Common myeloid progenitor, CD34-positive (primary cell): ENCODE measurements at places on chromosomes 7 and 10.
A peak's percentile ranks its signal among the peaks of the same experiment; 100 is the strongest.

DNA sequence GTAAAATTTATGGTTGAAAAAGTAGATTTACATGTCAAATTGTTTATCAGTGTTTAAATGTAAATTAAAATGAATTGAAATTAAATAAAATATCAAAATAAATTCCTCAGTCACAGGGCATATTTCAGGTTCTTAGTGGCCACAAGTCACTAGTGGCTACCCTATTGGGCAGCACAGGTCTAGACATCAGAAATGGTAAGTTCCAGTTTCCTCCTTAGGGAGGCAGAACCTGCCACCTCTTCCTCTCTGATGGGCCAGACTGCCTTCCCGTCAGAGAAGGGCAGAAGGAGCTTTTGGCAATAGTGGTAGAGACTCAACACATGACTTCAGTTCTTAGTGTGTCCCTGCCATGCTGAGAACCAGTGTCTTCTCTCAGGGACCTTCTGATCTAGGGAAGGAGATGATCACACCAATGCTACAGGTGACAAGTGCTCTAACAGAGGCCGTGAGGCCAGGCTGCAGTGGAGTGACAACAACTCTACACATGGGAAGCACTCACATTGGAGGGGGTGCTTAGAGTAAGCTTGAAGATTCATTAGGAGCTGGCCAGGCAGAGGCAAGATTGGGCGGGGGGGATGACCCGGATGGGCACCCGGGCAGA, 14.4 kb upstream of the PCBD1 start:
- no peaks in the 10 kb centered on the region for H3K27me3 ChIP-seq
- no peak for DNase-seq
- H3K27ac ChIP-seq = no peak overlapping the region
- no peaks in the 10 kb centered on the region for H3K4me1 ChIP-seq
- H3K36me3 ChIP-seq = no peaks in the 10 kb centered on the region

DNA sequence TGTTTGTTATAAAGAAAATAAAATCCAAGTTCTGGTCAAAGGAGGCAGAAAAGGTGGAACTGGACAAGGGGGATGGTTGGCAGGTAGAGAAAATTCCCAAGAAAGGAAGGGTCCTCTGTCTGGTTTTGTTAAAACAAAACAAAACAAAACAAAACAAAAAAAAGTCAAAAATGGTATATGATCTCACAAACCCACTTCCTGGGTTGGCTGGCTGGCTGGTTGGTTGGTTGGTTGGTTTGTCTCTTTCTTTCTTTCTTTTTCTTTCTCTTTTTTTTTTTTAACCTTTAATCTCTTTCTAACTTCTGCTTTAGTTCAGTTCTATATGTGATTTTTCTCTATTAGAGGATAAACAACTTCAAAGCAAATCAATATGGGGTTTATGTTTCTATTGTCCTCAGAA, 41.1 kb upstream of the CPN1 start:
- H3K4me1 ChIP-seq = no peaks in the 10 kb centered on the region
- no peak overlapping the region for H3K27ac ChIP-seq
- no peak overlapping the region for H3K4me3 ChIP-seq
- DNase-seq = peak; percentile 18

- no peaks in the 10 kb centered on the region for H3K27me3 ChIP-seq
- no peak overlapping the region for H3K4me3 ChIP-seq
- DNase-seq = no peak
Measured at GRCh38 chr7:135001390-135002165, 15.3 kb downstream of the AGBL3 start.

- no peak overlapping the region for H3K4me3 ChIP-seq
- no peak for DNase-seq
- H3K4me1 ChIP-seq = peaks cover 12% of the 10 kb centered on the region
- no peaks in the 10 kb centered on the region for H3K36me3 ChIP-seq
- no peak overlapping the region for H3K27ac ChIP-seq
Measured at GRCh38 chr10:30528429-30528786, 94.4 kb downstream of the MAP3K8 start.

DNA sequence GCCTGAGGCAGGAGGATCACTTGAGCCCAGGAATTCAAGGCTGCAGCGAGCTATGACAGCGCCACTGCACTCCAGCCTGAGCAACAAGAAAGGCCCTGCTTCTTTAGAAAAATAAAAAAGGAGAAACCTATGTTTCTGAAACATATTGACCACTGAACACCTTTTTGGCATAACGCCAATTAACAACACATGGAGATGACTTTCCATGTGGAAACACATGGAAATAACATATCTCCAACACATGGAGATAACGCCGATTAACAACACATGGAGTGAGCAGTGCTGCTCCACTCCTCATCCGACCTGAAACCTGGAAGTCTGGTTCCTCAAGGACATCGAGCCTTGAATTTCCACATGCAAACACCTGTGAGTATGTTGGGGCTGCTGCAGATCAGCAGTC, 126.9 kb downstream of the KCNMA1 start:
- H3K27ac ChIP-seq = no peak overlapping the region
- H3K4me3 ChIP-seq = no peak overlapping the region
- no peak for DNase-seq
- H3K4me1 ChIP-seq = no peaks in the 10 kb centered on the region
- H3K36me3 ChIP-seq = no peaks in the 10 kb centered on the region

- no peaks in the 10 kb centered on the region for H3K4me1 ChIP-seq
- H3K27me3 ChIP-seq = no peaks in the 10 kb centered on the region
- H3K36me3 ChIP-seq = peaks cover 3% of the 10 kb centered on the region
- DNase-seq = no peak
- H3K4me3 ChIP-seq = no peak overlapping the region
- no peak overlapping the region for H3K27ac ChIP-seq
Measured at GRCh38 chr7:24685708-24686107, 71.6 kb downstream of the GSDME start.

DNA sequence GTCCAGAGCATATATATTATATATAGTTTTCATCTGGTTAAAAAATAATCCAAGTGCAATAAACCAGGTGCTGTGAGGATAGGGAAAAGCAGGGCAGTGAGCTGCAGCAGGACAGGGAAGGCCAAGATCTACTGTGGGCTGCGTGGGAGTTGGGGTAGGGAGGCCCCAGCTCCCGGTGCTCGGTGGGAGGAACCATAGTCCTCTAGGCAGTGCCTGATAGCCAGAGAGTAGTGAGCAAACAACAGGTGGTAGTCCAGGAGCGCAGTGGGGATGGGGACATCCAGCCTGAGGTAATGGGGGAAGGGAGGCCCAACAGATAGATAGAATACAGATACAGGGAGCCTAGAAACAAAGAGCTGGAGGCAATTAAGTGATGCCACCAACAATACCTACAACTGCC, 4.1 kb upstream of the BMPR1A start:
- H3K4me3 ChIP-seq = no peak overlapping the region
- peaks cover 46% of the 10 kb centered on the region for H3K27me3 ChIP-seq
- peaks cover 15% of the 10 kb centered on the region for H3K4me1 ChIP-seq
- no peaks in the 10 kb centered on the region for H3K36me3 ChIP-seq
- H3K27ac ChIP-seq = no peak overlapping the region

GRCh38 chr7:85620936-85621685, 434.3 kb upstream of the SEMA3D start:
- peak; percentile 54 for DNase-seq
- H3K4me3 ChIP-seq = no peak overlapping the region
- H3K27ac ChIP-seq = peak overlapping the region; percentile 19
- H3K4me1 ChIP-seq = peaks cover 17% of the 10 kb centered on the region
- no peaks in the 10 kb centered on the region for H3K36me3 ChIP-seq

DNA sequence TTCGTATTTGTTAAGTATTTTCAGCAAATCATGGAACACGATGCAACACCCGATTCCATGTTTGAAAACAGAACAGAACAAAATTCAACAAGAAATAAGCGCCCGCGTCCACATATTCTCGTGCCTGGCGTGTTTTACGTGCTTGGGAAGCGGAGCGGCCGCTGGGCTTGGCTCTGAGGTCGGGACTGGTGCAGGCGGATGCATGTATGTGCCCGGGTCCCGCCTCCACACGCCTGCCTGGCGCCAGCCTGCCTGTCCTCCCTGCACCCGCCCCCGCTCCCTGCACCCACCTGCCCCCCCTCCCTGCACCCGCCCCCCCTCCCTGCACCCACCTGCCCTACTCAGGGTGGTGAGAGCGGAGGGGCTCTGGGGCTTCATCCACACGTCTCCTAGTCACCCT, 454.5 kb downstream of the DNAJB6 start:
- H3K4me1 ChIP-seq = no peaks in the 10 kb centered on the region
- H3K27ac ChIP-seq = no peak overlapping the region
- no peaks in the 10 kb centered on the region for H3K36me3 ChIP-seq
- no peaks in the 10 kb centered on the region for H3K27me3 ChIP-seq
- no peak overlapping the region for H3K4me3 ChIP-seq

DNA sequence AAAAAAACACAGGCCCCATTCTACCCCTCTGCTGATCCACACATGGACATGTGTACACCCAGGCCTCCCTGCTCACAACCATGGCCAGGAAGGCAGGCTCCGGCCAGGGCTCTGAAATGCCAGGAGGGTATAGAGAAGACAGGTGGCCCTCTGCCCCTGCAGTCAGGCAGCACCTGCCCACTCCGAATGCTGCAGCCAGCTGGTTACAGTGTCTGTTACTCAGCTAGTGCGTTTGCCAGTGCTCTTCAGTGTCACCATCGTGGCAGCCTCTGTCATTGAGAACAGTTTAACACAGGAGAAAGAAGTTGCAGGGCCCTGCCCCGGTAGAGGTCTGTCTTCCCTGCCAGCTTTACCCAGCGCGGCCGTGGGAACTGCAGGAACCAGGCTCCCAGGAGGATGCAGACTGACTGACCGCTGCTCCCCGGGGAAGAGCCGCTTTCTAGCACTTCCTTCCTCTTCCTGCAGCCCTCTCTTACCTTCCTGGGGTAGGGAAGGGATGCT, 128.8 kb upstream of the FAM20C start:
- H3K27ac ChIP-seq = no peak overlapping the region
- no peak overlapping the region for H3K4me3 ChIP-seq
- no peaks in the 10 kb centered on the region for H3K27me3 ChIP-seq
- DNase-seq = no peak
- H3K4me1 ChIP-seq = no peaks in the 10 kb centered on the region
- H3K36me3 ChIP-seq = no peaks in the 10 kb centered on the region

DNA sequence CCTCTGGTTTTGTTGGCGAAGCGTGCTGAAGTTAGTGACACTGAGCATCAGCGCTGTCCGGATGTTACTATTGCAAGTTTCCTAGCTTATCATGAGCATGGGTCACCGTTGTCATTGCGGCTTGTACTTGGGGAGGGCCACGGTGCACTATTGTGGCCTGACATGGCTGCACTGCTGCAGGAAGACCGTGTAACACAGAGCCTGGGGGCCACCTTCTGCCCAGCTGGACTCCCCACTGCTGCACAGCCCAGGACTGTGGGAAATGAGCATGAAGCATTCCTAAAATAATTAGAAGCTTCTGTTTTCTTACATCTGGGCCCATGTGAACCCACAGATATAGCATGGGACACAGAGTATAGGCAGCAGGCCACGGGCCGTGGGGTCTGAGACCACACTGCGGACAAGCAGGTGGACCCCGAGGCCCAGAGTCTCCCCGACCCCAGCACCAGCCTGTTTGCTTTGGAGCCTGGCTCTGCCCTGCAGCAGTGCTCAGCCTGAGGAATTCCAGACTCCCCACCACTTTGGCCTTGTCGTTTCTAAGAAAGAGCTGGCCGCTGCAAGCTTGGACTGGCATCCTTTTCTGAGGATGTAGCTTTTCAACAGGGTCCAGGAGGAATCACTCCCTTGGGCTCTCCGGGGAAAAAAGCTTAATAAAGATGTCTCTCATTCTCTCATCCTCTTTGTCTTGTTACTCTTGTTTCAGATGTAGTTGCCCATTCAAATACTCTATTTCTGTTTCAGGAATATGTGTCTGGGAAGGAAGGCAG, 179.2 kb downstream of the CCDC3 start:
- H3K27ac ChIP-seq = no peak overlapping the region
- H3K36me3 ChIP-seq = peaks cover 21% of the 10 kb centered on the region
- H3K27me3 ChIP-seq = no peaks in the 10 kb centered on the region
- no peak overlapping the region for H3K4me3 ChIP-seq
- no peak for DNase-seq

DNA sequence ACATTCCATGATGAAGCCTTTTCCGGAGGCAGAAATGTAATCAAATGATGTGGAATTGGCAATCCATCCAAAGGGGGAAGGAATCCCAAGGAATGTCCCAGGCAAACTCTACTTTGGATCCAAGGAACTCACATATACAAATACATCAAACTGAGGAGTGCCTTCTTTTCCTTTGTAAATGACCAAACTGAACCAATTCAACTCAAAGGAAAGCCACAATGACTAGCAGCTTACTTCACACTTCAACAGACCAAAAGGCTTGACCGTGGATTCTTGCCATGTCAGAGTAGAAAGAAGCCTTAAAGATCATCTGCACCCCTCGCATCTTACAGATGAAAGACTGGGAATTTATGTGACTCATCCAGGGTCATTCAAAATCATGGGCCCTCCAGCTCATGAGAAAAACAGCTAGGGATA, 79.7 kb upstream of the MACROH2A2 start:
- no peaks in the 10 kb centered on the region for H3K4me1 ChIP-seq
- H3K27ac ChIP-seq = no peak overlapping the region
- no peaks in the 10 kb centered on the region for H3K27me3 ChIP-seq
- H3K4me3 ChIP-seq = no peak overlapping the region
- no peak for DNase-seq

DNA sequence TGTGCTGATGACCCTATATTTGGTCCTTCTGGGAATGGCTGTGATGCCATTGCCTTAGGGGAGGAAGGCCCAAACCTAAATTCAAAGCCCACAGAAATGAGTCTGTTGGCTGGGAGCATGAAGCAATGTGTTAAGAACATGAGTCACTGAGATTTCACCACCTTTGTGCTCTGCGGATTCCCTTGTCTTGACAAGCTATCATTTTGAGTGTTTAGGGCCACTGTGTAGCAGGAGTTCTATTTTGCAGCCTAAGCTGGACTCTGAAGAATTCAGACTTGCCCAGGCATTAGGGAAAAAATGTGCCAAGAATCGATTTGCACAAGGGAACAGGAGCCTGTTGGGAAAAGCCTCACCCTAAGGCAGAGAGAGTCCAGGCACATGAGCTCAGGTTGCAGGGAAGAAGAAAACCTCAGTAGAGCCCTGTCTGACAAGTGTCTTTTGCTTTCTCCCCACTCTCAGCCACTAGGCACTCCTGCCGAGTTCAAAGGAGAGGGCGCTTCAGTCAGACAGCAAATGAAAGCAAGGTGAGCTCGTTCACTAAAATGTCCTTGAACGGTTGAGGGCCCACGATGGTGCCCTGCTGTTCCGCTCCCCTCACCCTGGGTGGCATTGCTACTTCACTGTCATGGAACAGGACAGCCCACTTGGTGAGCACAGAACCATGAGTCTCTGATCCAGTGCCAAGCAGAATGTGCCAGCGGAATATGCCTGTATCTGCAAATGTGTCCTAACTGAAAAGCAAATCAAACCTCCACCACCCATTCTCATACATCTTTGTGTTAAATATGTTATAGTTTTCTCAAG, 93.6 kb downstream of the PRLHR start:
- no peak for DNase-seq
- H3K4me3 ChIP-seq = no peak overlapping the region
- H3K27me3 ChIP-seq = peaks cover 2% of the 10 kb centered on the region
- H3K36me3 ChIP-seq = no peaks in the 10 kb centered on the region
- H3K4me1 ChIP-seq = no peaks in the 10 kb centered on the region

- peaks cover 20% of the 10 kb centered on the region for H3K4me1 ChIP-seq
- H3K36me3 ChIP-seq = peaks cover 4% of the 10 kb centered on the region
- peak overlapping the region; percentile 81 for H3K27ac ChIP-seq
- peak; percentile 34 for DNase-seq
- H3K4me3 ChIP-seq = peak overlapping the region; percentile 57
- no peaks in the 10 kb centered on the region for H3K27me3 ChIP-seq
Measured at GRCh38 chr10:103660364-103661197, 167.1 kb downstream of the NEURL1 start.

GRCh38 chr10:51773681-51774080, 74.3 kb upstream of the CSTF2T start:
- H3K4me1 ChIP-seq = no peaks in the 10 kb centered on the region
- H3K27me3 ChIP-seq = no peaks in the 10 kb centered on the region
- H3K36me3 ChIP-seq = no peaks in the 10 kb centered on the region
- no peak overlapping the region for H3K27ac ChIP-seq
